ENCODE measurements at places on chromosomes 16 and 17. TPM values are rescaled to one million over a fixed set of nuclear protein-coding genes. Genes with fewer than 3 reads are reported as not detected.

Gene CCDC78
- total RNA-seq, result 2.5 TPM

Gene ZNF629
- 0.49 TPM for total RNA-seq

Gene NAGS
- total RNA-seq, result 0.39 TPM

Gene ACSM3
- total RNA-seq, result 0.91 TPM

Gene TEKT5
- not detected for total RNA-seq

Gene ST6GALNAC1
- total RNA-seq, result 8.5 TPM

GRCh38 chr16:57786632-57787518 is 15.4 kb downstream of the KIFC3 start:
- DNase-seq, result no peak

- peak; percentile 60 for DNase-seq
These were observed 33.7 kb upstream of the KDM8 start for GRCh38 chr16:27169511-27170071.

- no peak for DNase-seq
These were observed 819.2 kb upstream of the EEF2KMT start for GRCh38 chr16:5916711-5917191.

GRCh38 chr17:48816774-48817590 is at the start of gene TTLL6:
Gene TTLL6, minus strand, starts transcription at chr17:48817229. Its CDS starts 157 bp downstream, at chr17:48817072.
- DNase-seq, result peak; percentile 73

Gene C16orf96
- 0.17 TPM for total RNA-seq

DNA sequence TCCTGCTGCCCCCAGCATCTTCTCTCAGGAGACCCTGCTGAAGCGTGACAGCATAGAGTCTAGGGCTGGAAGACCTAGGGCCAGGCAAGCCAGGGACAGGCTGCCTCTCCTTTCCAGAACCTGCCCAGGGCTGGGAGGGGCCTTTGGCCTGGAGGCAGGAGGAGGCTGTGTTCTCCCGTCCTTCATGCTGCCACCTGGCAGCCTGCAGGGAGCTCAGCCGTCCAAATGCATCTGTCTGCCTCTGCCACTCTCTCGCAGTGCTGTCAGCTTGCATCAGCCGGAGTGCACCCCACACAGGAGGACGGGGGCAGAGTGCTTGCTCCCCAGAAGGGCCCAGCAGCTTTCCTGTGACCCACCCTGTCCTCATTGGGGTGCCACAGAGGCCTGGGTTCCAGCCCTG is 31.3 kb downstream of the ARHGAP23 start:
- DNase-seq, result no peak

DNA sequence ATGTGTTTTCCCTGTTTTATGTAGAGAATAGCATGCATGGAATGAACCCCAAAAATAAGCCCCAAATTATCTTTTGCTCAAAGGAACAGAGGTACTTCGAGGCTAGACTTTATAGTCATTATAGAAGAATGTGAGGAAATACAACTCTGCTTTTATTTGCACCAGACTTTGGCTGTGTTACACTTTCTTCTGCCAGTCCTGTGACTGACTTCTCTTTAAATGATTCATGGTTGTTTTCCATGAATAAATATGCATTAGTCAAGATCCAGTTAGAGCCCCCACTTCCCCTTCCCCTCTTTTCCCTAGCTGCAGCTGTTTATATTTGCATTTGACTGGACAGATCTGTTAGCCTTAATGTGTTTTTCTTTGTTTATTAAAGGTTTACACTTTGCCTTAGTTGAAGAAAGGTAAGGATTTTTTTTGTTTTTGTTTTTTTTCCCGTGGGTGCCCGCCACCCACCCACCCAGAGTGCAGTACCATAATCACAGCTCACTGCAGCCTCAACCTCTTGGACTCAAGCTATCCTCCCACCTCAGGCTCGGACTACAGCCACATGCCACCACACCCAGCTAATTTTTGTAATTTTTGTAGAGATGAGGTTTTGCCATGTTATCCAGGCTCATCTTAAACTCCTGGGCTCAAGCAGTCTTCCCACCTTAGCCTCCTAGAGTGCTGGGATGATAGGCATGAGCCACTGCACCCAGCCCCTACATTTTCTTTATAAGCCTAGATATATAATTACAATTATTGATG is 152.6 kb downstream of the CYB561 start:
- no peak for DNase-seq

GRCh38 chr17:7410634-7411426 is 3.2 kb downstream of the NLGN2 start:
- DNase-seq, result no peak
